Fibroblast of lung (primary cell): ENCODE measurements at places on chromosomes 1 and 21. TPM values are rescaled to one million over a fixed set of nuclear protein-coding genes. Genes with fewer than 3 reads are reported as not detected.
A peak's percentile ranks its signal among the peaks of the same experiment; 100 is the strongest.

GRCh38 chr1:214338212-214338611 is 57.3 kb downstream of the SMYD2 start:
- no peak for DNase-seq
- H3K4me3 ChIP-seq, result no peak overlapping the region
- H3K27me3 ChIP-seq, result no peaks in the 10 kb centered on the region
- H3K36me3 ChIP-seq, result peaks cover 2% of the 10 kb centered on the region
- H3K4me1 ChIP-seq, result peaks cover 2% of the 10 kb centered on the region

DNA sequence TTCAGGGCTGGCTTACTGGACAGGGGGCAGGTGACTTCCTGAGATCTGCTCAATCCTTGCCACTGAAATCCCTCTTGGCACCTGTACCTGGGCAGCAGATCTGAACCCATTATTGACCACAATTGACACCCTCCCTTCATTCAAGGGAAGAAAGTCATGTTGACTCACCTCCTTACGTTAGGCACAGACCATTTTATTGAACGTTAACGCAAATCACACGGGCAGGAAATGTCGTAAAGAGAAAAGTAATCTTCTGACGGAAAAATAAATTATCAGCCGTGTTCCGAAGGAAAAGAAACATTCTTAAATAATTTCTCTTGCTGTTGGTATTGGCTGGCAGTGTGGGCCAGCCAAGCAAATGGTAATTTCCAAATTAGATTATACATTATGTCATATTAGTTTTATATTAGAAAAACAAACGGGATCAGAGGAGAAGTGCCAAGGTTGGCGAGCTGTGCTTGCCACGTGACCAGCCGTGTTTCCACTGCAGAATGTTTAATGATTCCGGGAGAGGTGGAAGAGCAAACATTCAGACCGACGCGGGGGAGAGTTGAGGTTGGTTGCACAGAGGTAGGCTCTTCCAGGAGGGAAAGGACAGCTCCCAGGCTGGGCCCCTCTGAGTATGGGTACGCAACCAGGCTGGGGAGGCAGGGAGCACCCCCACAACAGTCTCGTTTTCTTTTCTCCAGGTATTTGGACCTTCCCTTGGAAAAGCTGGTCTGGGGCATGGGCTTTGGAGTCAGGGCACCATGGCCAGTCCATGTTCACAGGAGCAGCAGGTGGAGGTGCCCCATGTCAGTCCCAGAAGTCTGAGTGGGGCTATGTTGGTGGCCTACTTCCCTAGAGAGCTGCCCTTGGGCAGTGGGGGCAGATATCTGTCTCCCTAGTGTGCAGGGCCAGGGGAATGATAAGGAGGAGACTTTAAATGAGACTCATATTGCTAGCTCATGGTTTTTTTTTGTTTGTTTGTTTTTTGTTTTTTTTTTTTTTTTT is 121.1 kb downstream of the FOXD2 start:
- H3K27ac ChIP-seq, result no peak overlapping the region
- no peak for DNase-seq
- no peaks in the 10 kb centered on the region for H3K36me3 ChIP-seq
- no peak overlapping the region for H3K4me3 ChIP-seq

DNA sequence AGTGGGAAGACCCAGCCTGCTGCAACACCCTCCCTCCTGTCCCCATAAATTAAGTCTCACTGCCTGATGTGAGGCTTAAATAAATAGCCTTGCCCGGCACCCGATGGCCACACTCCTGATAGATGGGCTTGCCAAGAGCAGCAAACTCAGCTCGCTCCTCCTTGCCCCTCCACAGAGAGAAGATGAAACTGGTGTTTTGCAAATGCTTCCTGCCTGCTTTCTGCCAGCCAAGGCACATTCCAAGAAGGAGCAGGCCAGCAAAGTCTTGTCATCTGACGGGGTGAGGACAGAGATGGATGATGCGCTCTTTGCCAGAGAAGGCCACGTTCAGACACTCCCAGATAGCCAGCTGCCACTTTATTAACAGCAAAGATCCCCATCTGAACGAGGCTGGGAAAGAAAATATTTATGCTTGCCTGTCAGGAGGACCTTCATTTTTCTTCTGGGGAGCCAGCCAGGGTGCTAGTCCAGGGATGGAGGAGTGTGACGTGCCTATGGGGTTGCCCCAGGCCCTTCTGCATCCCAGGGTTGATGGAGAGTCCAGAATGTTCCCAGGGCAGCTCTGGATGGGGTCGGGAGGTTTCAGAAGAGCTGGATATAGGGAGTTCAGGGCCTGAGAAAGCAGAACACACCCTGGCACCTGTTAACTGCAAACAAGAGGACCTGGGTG is 265.4 kb downstream of the FOXD2 start:
- no peaks in the 10 kb centered on the region for H3K36me3 ChIP-seq
- H3K27ac ChIP-seq, result no peak overlapping the region
- H3K4me1 ChIP-seq, result no peaks in the 10 kb centered on the region
- H3K4me3 ChIP-seq, result no peak overlapping the region

- DNase-seq, result no peak
- no peak overlapping the region for H3K27ac ChIP-seq
- no peaks in the 10 kb centered on the region for H3K36me3 ChIP-seq
- no peaks in the 10 kb centered on the region for H3K4me1 ChIP-seq
- H3K4me3 ChIP-seq, result no peak overlapping the region
Measured at GRCh38 chr1:232568331-232568852, 61.5 kb downstream of the SIPA1L2 start.

GRCh38 chr1:155241069-155241679 is 14.1 kb downstream of the ENTREP3 start:
- H3K27me3 ChIP-seq, result no peaks in the 10 kb centered on the region
- peak overlapping the region; percentile 39 for H3K27ac ChIP-seq
- DNase-seq, result peak; percentile 87
- H3K36me3 ChIP-seq, result peaks cover 2% of the 10 kb centered on the region

GRCh38 chr1:43352881-43353280 is 5.9 kb upstream of the CDC20 start:
- no peaks in the 10 kb centered on the region for H3K36me3 ChIP-seq
- no peak for DNase-seq

- peak; percentile 30 for DNase-seq
- H3K27ac ChIP-seq, result no peak overlapping the region
- no peaks in the 10 kb centered on the region for H3K36me3 ChIP-seq
- no peaks in the 10 kb centered on the region for H3K27me3 ChIP-seq
- peak overlapping the region; percentile 88 for H3K4me3 ChIP-seq
Measured at GRCh38 chr1:51516649-51517158, 2.4 kb downstream of the EPS15 start.

DNA sequence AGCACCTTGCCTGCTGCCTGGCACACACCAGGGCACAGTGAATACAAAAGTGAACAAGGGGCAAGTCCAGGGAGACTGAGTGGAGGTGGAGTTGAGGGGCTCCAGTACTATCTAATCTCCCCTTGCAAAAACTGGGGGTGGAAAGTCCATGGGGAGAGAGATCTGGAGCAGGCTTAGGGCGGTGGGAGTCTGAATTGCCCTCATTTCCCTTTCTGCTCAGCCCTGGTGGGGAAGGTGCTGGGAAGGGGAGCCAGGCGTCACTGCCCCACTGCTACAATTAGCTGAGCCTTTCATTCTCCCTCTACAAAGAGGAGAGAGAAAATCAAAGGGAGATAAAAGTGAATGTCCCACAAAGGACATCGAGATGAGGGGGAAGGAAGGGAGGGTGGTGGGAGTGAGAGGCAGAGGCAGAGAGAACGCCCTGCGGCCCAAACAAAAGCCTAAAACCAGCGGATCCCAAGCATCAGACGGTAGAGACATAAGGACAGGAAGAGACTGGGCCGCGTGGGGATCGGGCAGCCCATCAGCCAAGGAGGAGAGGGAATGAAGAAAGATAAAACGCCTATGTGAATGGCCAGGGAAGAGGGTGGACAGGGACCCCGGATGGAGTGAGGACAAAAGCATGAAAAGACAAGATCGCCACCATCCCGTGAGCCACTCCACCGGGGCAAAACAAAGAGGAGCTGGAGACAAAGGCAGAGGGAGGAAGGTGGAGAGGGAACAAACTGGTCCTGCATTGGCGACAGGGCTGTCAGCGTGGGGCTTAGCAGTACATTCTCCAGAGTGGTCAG is 46.8 kb upstream of the SOX13 start:
- H3K36me3 ChIP-seq, result no peaks in the 10 kb centered on the region
- no peaks in the 10 kb centered on the region for H3K4me1 ChIP-seq
- no peak for DNase-seq
- no peak overlapping the region for H3K27ac ChIP-seq
- H3K4me3 ChIP-seq, result no peak overlapping the region
- H3K27me3 ChIP-seq, result peaks cover 17% of the 10 kb centered on the region

GRCh38 chr1:74652711-74653139 is 20.9 kb downstream of the ERICH3 start:
- no peaks in the 10 kb centered on the region for H3K27me3 ChIP-seq
- H3K36me3 ChIP-seq, result no peaks in the 10 kb centered on the region
- DNase-seq, result peak; percentile 99
- H3K27ac ChIP-seq, result no peak overlapping the region
- H3K4me1 ChIP-seq, result no peaks in the 10 kb centered on the region

DNA sequence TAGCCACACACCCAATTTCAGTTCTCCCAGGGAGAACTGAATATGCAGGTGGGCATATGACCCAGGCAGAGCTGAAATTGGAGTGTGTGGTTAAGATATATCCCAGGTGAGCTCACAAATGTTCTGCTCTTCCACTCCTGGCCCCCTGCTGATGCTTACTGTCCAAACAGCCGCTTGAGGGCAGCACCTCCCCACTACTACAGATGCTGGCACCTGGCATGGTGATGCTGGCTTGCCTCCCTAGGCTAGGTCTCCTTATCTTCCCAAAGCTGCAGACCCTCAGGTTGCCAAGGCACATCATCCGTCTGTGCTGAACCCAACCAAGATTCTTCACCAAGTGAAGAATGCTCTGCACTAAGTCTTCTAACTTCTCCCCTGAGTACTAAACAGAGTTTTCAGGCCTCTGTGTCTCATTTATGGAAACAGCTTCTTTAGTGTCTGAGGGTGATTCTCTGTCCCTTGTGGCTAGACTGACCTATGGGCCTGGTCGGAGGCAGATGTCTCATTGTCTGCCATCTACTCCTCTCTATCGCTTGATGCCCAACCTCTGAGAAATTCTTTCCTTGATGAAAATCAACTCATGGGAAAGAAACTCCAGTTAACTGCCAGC is 27.2 kb downstream of the XCL1 start:
- H3K36me3 ChIP-seq, result no peaks in the 10 kb centered on the region
- H3K4me3 ChIP-seq, result no peak overlapping the region
- no peaks in the 10 kb centered on the region for H3K27me3 ChIP-seq

DNA sequence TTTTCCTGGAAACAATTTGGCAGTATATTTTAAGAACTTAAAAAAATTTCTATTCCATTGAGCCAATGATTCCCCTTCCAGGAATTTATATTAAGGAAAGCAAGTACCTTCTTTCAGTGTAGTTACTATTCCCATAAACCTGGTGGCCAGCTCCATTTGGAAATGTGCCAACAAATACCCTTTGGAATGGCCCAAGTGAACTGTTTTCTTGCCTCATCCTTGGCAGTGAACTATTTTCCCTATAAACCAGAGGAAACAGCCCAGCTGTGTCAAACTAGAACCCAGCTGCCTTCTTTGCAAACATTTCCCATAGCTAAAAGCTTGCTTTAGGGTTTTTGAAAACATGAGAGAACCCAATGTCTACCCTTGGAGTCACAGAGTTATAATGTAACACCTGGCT is 496.9 kb downstream of the NEGR1 start:
- no peak overlapping the region for H3K27ac ChIP-seq
- H3K4me3 ChIP-seq, result no peak overlapping the region
- no peaks in the 10 kb centered on the region for H3K36me3 ChIP-seq
- no peaks in the 10 kb centered on the region for H3K27me3 ChIP-seq
- DNase-seq, result no peak
- no peaks in the 10 kb centered on the region for H3K4me1 ChIP-seq

DNA sequence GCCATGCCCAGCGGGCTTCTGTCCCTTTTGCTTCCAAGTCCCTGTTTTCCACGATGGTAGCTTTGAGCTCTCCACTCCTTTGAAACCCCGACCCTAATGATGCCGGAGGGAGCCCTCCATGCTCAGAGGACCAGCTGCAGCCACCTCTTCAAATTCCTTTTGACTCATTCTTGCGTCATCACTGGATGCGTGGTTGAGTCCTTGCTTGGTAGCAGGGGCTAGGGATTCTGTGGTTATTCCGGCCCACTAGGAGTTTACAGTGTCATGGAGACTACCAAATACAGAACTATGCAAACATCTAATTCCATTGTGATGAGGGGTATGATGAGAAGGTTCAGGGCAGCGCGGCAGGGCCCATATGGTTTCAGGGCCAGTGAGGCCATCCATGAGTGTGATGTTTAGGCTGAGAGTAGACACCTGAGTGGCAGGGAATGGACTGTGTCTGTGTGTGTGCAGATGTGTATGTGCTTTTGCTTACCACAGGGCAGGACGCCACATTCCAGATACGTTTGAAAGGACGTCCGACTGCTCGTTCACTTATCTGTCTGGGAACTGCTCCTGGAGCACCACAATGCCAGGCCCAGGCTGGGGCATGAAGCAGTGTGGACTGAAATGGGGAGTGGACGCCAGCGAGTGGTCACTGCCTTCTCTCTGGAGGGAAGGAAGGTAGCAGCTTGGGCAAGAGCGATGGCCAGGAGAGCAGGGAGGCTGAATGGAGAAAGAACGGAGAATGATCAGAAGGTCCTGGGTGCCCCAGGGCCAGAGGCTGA is 30.4 kb upstream of the ZBTB21 start:
- peaks cover 28% of the 10 kb centered on the region for H3K4me1 ChIP-seq
- peak; percentile 99 for DNase-seq
- peak overlapping the region; percentile 98 for H3K27ac ChIP-seq
- no peaks in the 10 kb centered on the region for H3K36me3 ChIP-seq
- no peak overlapping the region for H3K4me3 ChIP-seq
- H3K27me3 ChIP-seq, result no peaks in the 10 kb centered on the region

The NPHS2 gene
- total RNA-seq, result not detected in 2 replicates

The TSPAN2 gene
- total RNA-seq, result 0.66 and 2.1 TPM in 2 replicates

The OR10J1 gene
- total RNA-seq, result not detected in 2 replicates

The LRP8 gene
- total RNA-seq, result 3.1 and 8.4 TPM in 2 replicates

The TMPRSS15 gene
- not detected in 2 replicates for total RNA-seq

The S100A10 gene
- total RNA-seq, result 136 and 141 TPM in 2 replicates
